SK-N-SH treated with all-trans-retinoic acid at 6 μM for 48 hours (cell line): ENCODE measurements at places on chromosomes 2 and 18.

GRCh38 chr18:35121038-35121437 lies 79.8 kb downstream of the MAPRE2 start:
- no peak for ATAC-seq

DNA sequence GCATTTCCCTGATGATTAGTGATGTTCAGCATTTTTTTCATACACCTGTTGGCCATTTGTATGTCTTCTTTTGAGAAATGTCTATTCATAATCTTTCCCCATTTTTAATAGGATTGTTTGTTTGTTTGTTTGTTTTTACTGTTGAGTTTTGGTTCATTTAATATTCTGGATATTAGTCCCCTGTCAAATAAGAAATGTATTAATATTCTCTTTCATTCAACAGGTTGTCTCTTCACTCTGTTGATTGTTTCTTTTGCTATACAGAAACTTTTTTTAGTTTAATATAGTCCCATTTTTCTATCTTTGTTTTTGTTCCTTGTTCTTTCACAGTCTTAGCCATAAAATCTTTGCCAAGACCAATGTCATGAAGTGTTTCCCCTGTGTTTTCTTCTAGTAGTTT lies 22.1 kb downstream of the ACVR1C start:
- ATAC-seq = no peak

DNA sequence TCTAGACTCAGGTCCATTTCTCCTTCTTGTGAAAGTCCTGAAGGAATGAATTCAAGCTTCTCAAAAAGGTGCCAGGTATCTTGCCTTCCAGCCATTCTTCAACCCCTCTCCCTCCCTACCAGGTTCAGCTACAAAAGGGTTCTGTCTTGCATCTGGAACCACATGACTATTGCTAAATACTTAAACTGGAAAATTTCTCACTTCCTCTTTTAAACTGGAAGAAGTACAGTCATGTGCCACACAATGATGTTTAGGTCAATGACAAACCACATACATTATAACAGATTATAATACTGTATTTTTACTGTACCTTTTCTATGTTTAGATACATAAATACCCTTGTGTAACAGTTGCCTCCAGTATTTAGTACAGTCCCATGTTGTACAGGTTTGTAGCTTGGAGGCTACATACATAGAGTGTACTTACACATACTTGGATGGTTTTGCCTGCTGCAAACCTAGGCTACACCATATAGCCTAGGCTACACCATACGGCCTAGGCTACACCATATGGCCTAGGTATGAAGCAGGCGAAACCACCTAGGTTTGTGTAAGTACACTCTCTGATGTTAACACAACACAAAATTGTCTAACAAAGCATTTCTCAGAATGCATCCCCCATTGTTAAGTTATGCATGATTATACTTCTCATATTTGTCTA lies 142.0 kb upstream of the DNMT3A start:
- ATAC-seq = no peak

GRCh38 chr2:29010946-29011345 lies 29.8 kb downstream of the TOGARAM2 start:
- ATAC-seq = no peak; the same call in 1 of the 3 replicates
